ENCODE measurements at places on chromosomes 5 and 9.

DNA sequence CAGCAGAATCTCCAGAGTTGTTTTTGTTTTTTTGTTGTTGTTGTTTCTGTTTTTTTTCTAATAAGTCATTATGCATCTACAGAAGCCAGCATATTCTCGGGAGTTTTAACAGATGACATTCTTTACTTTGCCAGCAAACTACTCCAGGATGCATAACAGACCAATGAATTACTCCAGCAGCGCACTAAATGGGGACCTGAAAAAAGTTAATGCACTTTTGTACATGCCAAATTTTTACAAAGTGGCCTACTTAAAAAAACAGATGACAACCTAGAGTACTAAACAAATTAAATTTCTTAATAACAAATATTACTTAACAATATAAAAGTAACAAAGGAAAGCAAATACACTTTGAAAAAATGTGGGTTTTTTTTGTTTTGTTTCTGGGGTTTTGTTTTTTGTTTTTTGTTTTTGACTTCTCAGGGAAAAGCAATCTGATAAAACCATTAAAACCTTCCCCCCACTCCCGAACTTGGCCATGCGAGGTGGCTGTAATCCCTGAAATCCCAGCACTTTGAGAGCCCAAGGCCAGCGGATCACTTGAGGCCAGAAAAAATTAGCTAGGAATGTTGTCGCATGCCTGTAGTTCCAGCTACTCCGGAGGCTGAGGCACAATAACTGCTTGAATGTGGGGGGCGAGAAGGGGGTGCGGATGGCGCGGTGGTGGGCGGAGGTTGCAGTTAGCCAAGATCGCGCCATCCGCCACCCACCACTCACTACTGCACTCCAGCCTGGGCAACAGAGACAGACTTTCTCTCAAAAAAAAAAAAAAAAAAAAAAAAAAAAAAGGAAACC, 352.4 kb downstream of the CETN3 start:
- DNase-seq, result no peak

- no peak for DNase-seq
Measured at GRCh38 chr5:154278908-154279307, 88.4 kb downstream of the GALNT10 start.

DNA sequence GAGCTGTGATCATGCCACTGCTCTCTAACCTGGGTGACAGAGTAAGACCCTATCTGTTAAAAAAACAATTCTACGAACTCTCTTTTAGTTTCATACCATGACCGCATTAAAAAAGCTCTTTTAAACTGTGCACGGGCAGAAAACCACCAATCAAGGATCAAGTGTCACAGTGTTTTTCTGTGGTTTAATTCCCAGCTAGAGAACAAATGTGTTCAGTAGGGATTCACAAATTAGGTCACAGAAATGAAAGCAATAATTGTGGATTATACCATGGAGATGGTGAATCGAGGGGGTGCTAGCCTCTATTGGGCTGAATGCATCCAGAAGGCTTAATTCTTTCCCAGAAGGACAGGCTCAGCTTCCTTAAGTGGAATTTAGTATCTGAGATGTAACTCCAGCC, 79.1 kb downstream of the ATG10 start:
- DNase-seq, result no peak

DNA sequence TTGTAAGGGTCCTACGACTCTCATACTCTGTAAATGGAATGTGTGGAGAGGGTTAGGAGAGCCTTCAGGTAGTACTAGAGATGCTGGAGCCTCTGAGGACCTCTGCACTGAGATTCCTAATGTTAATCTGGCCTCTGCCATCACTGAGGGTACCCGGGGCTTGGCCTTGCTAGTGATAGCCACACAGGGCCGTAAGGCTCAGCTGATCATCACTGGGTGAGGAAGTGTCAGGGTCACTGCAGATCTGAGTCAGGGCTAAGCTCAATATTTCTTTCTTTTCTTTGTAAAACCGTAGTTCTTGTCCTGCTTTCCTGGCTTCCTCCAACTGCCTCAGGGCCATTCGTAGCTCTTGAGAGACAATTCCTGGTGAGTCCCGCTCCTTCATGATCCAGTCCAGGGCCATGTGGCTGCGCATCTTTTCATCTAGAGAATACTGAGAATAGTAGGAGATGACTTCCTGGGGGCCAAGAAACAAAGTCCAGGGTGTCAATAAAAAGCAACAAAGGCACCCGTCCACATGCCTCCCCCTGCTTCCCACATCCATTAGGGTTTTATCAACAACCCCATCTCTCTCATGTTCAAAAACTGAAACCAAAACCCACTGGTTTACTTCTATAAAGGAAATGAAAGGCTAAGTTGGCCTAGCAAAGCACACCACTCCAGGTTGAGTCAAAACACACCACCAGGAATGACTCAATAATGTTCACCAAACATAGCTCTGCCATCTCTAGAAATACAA, 47.7 kb downstream of the LIX1 start:
- DNase-seq, result no peak

DNA sequence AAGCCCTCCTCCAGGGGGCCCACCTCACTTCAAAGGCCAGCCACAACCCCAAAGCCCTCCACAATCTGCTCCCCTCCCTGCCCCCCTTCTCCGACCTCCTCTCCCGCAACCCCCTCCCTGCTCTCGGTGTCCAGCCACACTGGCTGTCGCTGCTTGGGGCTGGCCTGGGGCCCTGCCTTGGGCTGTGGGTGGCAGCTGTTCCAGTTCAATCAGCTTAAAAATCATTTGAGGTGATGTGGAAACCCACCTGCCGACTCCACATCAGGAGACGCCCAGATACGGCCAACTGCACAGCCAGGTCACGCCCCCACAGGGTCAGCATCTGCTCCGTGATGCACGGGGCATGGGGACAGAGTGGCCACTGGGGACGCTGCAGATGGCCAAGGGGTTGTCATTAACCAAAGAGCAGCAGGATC, 107.0 kb upstream of the MVB12B start:
- no peak for DNase-seq

GRCh38 chr5:145180371-145180770, 654.8 kb downstream of the PRELID2 start:
- no peak for DNase-seq

GRCh38 chr5:177427919-177428573, 1.6 kb downstream of the GRK6 start:
- no peak for DNase-seq

DNA sequence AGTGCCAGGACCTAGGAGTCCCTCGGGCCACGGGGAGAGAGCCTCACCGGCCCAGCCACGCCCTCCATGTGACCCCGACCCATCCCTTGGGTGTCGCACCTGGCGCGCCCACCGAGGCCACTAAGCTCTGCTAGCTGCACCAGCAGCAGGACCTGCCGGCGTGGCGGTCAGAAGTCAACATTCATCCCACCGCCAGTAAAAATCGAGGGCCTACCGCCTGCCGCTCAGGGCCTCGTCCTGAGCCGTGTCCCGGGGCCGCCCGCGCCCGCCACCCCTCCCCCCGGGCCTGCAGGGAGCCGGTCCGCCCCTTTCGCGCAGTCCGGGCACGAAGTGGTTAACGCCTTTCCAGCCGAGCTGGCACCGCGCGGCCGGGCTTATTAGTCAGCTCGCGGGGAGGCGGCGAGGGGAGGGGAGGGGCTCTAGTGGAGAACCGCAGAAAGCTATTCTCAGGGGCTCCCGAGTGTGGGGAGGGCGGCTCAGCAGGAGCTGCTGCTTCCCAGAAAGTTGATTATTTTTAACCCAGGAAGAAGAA, 124.4 kb downstream of the C9orf50 start:
- DNase-seq, result peak; percentile 83

DNA sequence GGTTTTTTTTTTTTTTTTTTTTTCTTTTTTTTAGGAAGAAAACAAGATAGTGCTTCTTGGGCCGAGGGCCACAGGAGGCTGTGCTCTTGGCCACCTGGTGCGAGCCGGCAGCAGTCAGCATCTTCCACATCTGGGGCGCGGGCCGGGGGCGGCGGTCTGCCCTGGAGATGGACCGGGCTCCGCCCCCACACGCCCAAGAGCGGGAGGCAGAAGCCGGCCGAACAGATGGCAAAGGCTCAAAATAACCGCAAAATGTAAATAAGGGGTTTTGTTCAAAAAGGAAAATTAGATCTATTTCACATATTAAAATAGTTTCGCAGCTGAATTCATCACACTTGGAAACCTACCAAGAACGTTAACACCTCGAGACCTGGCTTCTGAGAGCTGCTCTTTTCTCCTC, 51.5 kb upstream of the UBAC1 start:
- no peak for DNase-seq

- no peak for DNase-seq
Measured at GRCh38 chr9:72540348-72540873, 19.0 kb downstream of the TMC1 start.

GRCh38 chr9:128091571-128091970, 23.5 kb downstream of the SLC25A25 start:
- no peak for DNase-seq

DNA sequence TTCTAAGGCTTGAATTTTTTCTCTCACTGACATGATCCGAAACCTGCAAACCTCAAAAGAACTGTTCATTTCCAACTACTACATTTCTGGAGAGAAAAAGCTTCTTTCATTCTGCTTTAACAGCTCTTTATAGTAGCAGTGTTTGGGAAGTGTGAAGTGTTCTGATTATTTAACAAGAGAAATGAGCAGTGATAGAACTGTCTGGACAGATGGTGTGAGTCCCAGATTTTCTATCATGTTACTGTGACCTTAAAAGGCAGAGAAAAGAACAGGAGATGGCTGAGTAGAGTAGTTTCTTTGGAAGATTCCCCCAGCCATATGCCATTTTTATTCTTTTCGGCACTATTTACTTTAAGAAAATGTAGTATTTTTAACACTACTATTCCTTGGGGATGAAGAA, 41.3 kb upstream of the TAL2 start:
- DNase-seq, result no peak

- no peak for DNase-seq
Measured at GRCh38 chr9:130073373-130073772, 19.7 kb downstream of the GPR107 start.

- DNase-seq, result no peak
Measured at GRCh38 chr9:87533271-87533670, 35.6 kb downstream of the DAPK1 start.

DNA sequence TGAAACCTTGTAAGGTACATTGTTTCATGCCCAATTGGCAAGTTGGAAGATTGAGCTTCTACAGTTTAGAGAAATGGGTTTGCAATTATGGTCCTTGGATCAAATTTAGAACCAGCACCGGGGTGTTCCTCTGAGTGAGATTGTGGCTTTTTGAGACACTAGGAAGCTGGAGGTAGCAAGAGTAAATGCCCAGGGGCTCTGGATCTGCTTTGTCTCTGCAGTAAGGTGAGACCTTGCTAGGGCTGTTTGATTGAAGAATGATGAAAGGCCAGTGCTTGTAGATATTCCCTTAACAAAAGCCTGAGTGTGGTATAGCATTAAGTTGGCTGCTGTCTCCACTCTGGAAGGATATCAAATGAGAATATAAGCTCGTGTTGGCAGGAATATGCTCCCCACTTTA, 36.0 kb downstream of the WWC1 start:
- DNase-seq, result no peak

- DNase-seq, result no peak
Measured at GRCh38 chr5:77881528-77881927, 105.4 kb upstream of the TBCA start.

DNA sequence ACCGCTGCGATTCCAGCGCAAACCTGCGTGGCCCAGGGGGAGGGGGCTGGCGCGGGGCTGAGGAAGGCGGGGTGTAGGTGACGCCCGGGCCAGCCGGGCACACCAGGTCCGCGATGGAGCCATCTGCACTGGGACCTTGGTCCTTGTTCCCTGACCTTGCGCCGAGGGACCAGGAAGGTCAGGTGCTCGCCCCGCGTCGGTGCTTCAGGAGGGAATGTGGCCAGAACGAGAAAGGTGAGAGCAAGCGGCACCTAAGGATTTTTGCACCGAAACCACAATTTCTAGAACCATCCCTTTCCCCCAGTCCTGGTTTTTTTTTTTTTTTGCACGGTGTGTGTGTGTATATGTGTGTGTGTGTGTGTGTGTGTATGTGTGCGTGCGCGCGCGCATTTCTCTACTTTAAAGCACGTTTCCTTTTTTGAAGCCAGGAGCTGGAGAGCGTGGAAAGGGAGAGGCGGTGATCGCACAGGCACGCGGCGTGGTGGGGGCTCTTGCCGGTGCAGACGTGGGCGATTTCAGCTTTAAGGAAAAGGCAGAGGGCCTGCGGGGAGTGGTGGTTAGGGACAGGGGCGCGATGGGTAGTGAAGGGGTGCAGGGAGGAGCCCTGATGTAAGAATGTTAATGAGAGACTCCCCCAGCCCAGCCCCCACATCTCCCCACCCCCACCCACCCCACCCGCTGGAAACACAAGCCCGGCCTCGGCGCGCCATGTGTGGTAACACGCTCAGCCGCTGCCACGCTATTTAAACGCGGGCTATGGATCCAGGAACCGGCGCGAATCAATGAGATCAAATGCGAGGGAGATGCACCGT, at the start of gene NPR3:
Gene NPR3, plus strand, starts transcription at position 772 of the 812 bp plus-strand sequence. CDS start 456 bp downstream, outside the sequence.
- DNase-seq, result no peak

- DNase-seq, result no peak
Measured at GRCh38 chr5:14269395-14269794, 126.3 kb downstream of the TRIO start.

- DNase-seq, result no peak
Measured at GRCh38 chr9:8564960-8565359, 765.4 kb upstream of the DMAC1 start.

DNA sequence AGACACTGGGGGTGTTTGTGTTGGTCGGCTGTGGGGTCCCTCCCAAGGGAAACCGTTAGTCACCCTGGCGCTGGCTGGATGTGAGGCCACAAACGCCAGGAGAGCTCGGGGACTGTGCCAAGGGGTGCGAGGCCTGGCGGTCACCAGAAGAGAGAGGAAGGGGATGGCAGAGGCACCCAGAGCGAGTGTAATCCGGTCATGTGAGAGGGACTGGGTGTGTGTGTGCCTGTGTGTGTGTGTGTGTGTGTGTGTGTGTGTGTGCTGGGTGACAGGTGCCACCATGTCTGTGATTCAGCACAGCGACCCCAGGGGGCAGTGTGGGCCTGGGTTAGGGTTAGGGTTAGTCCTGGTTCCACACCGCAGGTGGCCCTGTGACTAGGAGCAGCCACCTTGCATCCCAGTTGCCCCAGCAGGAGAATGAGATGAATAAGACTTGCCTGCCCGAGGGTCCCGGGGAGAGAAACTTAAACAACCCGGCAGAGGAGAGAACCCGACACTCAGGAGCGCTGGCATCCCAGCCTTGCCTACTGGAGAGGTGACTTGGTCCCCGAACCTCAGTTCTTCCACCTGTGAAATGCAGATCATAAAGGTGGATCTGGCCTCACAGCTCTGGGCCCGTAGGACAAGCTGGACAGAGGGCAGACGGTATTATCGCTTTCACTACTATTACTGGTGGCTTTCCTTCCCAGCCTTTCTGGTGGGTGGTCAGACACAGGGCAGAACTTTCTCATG, 1.4 kb upstream of the ADAMTSL2 start:
- DNase-seq, result peak; percentile 88

DNA sequence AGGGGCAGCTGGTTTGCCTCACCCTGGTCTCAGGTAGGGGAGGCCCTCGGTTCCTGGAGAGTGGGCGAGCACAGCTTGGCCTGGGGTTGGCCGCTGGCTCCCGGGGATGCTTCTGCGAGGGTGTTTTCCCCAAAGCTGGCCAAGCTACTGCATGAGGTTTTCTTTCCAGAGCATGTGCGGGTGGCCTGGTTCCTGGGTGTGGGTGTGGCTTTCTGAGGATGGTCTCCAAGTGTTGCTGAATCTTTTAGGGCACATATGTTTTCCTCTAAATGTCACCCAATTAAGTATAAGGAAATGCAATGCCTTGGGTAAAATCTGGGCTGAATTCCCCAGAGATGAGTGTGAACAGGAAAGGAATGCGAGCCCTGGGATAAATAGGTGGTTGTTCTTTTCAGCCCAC, 115.8 kb upstream of the ICE1 start:
- no peak for DNase-seq
